ENCODE measurements at places on chromosomes 1 and 21.
A peak's percentile ranks its signal among the peaks of the same experiment; 100 is the strongest.

DNA sequence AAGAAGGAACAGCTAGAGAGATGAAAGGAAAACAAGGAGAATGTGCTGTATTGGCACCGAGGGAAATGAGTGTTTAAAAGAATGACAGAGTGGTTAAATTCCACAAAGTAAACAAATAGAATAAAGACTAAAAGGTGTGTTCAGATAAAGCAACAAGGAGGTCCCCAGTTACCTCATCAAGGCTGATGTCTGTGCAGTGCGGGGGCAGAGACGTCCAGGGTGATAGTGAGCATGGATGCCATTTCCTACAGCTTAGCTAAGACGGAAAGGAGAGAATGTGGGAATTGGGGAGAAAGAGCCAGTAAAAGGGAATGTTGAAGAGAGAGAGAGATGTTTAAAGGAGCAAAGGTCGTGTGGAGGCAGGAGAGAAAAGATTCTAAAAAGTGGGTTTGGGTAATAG lies 15.5 kb downstream of the LMOD1 start:
- DNase-seq = no peak

DNA sequence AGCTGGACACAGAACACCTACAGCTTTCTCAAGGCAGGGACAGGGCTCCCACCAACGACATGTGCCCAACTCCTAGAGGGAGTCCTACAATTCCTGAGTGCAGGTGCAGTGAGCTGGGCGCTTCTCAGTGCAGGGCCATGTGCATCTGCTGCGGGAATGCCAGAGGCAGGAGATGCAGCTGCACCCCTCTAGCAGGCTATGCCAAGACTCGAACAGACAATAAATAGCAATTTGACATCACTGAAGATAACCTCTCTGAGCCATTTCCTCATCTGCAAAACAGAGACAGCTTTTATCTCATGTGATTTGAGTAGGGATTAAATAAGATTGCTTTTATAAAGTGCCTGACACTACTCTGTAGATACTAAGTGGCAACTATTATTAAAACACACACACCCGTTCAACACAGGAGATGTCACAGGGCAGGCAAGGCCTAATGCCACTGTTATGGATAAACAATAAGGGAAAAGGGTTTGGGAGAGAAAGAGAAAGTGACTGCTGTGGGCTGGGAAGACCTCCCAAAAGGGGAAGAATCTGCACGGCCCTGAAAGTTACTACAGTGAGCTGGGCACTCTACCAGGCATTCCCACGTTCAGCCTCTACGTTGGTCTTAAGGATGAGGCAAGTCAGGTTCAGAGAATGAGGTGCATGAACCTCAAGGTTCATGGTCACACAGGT lies 5.7 kb downstream of the SLC9A1 start:
- DNase-seq = no peak

- no peak for DNase-seq
Measured at GRCh38 chr1:69076631-69077030, 491.1 kb upstream of the LRRC7 start.

- no peak for DNase-seq
Measured at GRCh38 chr1:62230718-62231117, 36.1 kb downstream of the L1TD1 start.

DNA sequence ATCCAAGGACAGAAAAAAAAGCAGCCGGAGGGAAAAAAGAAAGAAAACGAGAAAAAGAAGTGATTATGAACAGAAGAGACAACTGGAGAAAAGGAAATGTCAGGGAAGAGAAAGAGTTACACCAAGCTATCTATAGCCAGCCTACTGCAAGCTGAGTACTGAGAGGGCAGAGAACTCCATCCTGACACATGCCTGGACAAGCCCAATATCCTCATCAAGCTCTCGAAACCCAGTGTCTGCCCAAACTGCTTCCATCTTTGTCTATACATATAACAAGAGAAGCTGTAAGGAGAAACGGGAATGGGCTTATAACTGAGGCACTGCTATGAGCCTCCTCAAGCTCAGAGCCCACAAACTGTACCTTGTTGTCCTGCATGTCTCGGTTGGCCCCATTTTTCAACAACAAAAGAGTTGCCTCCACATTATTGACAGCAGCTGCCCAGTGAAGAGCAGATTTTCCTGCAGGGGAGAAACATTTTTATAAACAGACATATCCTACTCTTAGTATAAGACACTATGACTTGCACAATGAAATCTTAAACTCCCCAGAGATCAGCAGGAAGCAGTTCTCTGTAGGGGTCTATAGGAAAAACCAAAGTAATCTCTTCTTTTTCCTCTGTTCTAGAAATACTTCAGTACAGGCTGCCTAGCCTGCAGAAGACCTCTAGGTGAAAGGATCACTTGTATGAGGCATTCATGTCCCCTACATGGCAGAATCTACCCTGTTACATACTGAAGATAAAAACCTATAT lies 21.2 kb upstream of the ADAM30 start:
- no peak for DNase-seq

- peak; percentile 84 for DNase-seq
Measured at GRCh38 chr1:89358287-89358893, 5.5 kb upstream of the GBP6 start.

DNA sequence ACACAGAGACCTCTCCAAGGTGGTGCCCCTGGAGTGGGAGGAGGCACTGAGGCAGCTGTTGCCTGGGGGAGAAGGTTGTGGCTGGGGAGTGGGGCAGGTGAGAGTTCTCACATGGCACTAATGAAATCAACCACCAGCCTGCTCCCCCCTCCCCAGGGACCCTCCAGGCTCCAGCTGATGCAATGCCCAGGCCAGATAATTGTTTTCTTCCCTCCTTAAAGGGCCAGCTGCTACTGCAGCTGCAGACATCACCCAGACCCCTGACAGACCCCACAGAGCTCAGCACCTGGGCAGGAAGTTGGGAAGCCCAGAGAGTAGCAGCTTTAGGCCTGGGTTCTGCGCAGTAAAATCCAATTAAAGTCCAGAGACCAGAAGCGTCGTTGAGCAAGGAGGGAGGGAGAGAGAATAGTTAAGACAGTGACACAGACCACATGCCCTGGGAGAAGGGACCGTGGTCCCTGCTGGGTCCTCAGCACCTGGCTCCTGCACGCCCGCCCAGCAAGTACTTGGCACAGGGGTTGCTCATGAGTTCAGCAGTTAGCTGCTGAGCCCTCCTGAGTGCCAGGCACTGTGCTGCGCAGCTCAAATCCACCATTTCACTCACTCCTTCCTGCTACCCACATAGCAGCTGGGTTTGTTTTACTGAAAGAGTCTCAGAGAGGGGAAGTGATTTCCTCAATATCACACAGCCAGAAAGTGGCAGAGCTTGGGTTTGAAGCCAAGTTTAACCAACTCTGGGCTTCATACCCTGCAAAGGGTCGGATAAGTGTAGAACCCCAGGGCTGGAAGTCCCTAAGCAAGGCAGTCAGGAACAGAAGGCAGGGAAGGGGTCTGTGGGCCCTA lies 1.9 kb downstream of the RIMS3 start:
- no peak for DNase-seq

- DNase-seq = peak; percentile 58
Measured at GRCh38 chr1:9539829-9540550, 725 bp downstream of the SLC25A33 start.

GRCh38 chr1:90356991-90357390 lies 360.1 kb downstream of the BARHL2 start:
- no peak for DNase-seq

DNA sequence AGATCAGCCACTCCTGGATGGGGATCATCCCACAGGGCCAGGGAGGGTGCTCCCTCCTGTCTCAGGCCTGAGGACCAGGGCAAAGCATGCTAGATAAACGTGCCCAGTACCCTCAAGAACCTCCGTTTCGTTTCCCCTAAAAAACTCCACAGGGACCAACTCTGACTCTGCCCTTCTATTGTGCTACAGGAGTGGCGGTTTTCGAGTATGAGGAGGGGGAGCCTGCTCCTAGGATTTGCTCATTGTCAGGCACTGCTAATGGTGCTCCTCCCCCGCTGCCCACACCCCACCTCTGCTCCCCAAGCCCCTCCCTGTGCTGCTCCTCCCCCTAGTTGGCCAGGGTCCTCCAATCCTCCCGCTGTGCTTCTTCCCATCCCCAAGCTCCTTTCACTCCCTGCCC lies 32.0 kb downstream of the PGBD5 start:
- no peak for DNase-seq

DNA sequence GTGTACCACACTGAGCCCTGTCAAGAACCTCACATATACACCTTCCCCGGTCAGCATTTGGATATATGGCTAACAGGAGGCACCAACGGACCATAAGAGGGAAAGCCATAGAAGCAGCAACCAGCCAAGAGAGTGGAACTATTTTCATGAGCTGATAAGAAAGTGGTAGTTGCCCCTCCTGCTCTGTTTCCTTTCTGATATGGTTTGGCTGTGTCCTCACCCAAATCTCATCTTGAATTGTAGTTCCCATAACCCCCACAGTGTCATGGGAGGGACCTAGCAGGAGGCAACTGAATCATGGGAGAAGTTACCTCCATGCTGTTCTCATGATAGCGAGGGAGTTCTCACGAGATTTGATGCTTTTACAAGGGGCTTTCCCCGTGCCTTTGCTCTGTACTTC lies 366.1 kb upstream of the DAB1 start:
- no peak for DNase-seq

DNA sequence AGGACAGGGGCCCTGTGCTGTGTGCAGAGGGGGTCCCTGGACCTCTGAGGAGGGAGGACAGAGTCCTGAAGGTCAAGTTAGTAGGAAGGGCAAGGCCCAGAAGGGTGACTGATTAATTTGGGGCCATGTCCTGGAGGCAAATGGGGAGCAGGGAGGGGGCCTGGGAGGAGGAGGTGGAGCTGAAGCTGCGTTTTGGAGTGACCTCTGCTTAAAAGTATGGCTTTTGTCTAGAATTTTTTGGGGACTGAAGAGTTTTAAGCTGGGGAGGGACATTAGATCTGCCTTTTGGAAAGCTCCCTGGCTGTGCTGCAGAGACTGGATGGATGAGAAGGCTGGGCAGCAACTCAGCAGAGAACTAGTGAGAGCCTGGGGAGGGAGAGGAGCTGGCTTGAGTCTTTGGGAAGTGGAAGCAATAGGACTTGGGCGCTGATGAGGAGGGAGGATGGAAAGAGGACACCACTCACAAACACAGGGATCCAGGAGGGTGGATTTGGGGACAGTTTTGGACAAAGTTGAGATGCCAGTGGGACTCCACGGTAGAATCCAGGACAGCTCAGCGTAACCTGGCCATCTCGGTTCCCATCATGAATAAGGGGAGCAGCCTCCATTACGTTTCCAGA lies 52.9 kb downstream of the ACBD3 start:
- DNase-seq = no peak

- no peak for DNase-seq
Measured at GRCh38 chr1:114011796-114012195, 32.5 kb downstream of the OLFML3 start.

- DNase-seq = no peak
Measured at GRCh38 chr1:84972377-84972987, 24.4 kb downstream of the MCOLN2 start.

DNA sequence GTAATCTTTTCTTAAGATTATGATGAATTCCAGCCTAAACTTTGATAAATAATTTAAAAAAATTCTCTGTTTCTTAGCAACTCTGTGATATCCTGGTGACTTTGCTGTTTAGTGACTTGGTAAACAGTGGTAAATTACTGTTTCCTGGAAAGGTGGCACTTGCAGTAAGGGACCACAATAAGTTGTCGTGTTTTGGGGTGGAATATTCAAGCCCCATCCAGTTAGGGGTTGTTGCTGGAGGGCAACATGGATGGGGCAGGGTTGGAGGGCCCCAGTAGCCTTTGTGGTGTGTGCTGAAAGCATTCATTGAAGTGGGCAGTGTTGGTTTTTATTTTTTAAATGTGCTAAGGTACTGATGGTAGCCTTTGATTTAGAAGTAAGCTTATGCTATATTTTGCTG lies 30.3 kb downstream of the PRDM2 start:
- no peak for DNase-seq

DNA sequence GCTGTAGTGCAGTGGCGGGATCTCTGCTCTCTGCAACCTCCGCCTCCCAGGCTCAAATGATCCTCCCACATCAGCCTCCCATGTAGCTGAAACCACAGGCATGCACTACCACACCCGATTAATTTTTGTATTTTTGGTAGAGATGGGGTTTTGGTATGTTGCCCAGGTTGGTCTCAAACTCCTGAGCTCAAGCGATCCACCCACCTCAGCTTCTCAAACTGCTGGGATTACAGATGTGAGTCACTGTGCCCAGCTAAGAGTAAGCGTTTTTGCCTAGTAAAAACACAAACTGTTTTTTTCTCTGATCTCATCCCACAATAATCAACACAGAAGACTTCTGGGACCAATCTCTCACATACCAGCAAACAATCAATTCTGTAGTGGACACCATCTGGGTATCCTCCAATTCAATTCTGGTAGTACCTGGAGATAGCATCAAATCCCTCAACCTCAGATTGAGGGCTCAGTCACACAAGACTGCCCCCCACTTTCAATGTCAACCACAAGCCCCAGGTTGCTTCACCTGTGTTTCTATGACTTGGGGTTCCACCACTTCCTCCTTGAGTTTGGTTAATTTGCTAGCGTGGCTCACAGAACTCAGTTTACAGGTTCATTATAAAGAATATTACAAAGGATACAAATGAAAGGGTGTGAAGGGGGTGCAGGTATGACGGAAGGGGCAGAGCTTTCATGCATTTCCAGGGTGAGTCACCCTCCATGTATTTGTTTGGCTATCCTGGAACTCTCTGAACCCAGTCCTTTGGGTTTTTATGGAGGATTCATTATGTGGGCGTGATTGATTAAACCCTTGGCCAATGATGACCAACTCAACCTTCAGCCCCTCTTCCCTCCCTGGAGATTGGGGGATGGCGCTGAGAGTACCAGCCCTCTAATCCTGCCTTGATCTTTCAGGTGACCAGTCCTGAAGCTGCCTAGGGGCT lies 40.0 kb upstream of the RHOU start:
- DNase-seq = no peak

DNA sequence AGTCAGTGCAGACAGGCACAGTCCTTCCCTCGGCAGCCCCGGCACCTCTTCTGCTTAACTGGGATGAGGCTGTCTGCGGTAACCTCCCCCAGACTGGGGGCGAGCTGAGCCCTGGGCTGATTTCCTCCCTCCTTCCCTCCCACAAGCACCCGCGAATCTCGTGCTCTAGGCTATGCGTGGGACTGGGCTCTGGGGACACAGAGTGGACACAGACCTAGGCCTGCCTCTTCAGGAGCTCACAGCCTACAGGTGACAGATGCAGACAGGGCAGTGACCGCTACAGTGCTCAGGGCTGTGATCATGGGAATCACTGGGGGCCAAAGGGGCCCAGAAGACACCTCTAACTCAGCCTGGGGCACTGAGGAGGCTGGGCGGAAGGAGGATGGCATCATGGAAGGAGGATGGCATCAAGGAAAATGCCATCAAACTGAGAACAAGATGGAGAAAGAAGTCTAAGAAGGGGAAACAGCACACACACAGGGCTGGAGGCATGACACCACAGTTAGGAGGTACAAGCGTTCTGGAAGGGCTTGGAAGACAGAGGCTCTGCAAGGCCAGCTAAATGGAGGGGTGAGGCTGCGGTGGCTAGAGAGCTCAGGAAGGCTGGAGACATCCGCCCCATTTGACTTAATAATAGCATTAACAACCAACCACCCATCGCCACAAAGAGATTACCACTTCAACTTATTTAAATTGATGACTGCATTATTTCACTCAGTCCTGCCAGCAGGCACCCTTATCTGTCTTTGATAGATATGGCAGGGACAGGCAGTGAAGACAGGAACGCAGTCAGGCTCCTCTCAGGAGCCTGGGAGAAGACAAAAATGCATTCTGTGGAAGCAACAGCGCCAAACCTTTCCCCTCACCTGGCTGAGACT lies 4.2 kb downstream of the TTC39A start:
- DNase-seq = no peak
